Pancreas (tissue), 10 donors: ENCODE measurements at places on chromosomes 1 and 21. TPM values are rescaled to one million over a fixed set of nuclear protein-coding genes. Genes with fewer than 3 reads are reported as not detected.

Gene EMC1
- total RNA-seq = 19.4 TPM

Gene FMN2
- total RNA-seq = 0.56 TPM

DNA sequence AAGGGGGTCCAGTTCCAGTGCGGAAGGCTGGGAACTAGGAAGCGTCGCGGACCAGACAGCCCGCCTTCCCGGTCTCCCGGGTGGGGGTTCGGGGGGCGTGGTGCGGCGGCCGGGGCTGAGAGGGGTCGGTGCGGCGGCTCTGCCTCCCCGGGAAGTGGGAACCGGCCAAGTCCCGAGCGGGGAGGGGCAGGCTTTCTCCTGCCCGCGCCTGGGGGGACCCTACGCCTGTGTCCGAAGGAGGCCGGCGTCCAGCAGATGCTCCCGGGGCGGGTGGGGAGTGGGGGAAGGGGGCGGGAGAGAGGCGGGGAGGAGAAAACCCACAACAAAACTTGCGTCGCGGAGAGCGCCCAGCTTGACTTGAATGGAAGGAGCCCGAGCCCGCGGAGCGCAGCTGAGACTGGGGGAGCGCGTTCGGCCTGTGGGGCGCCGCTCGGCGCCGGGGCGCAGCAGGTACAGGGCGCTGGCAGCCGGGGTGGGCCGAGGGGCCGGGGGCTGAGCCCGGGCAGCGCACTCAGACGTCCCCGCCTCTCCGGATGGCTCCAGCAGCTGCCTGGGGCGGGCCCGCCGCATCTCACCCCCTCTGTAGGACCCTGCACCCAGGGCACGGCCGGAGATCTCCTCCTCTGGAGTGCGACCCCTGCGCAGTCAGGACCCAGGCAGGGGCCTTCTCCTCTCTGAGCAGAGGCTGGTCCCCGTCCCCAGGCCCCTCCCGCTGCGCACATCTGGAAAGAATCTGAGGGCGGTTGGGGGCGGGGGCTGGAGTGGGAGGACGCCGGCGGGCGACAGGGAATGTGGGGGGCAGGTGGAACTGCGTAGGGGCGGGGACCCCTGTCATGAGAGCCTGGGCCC, at the start of gene PODN:
Gene PODN, plus strand, starts transcription at position 355 of the 849 bp plus-strand sequence. CDS start 7,643 bp downstream, outside the sequence.
- no peak within 1 kb of the TSS for H3K27ac ChIP-seq
- peak within 1 kb of the TSS; percentile 15 for H3K4me3 ChIP-seq
- no peaks in the 10 kb centered on the region for H3K27me3 ChIP-seq
- DNase-seq = no peak
- no peaks in the 10 kb centered on the region for H3K4me1 ChIP-seq

DNA sequence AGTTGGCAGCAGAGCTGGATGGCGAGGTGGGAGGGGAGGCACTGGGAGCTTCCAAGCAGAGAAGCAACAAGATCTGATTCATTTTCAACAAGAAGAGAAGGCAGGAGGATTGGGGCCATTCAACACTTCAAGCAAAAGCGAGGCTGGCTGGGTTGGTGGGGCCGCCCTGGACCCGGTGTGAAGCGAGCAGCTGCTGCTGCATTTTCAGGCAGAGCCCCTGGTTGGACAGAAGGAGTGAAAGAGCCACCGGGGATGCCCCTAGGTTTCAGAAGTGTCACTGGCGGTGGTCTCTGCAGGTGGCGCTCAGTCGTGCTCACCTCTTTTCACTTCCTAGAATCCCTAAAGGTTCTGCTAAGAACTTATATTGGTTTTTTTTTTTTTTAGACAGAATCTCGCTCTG, 18.0 kb downstream of the SLC2A7 start:
- H3K4me1 ChIP-seq = no peaks in the 10 kb centered on the region
- H3K36me3 ChIP-seq = no peaks in the 10 kb centered on the region
- DNase-seq = no peak
- H3K27me3 ChIP-seq = no peaks in the 10 kb centered on the region

DNA sequence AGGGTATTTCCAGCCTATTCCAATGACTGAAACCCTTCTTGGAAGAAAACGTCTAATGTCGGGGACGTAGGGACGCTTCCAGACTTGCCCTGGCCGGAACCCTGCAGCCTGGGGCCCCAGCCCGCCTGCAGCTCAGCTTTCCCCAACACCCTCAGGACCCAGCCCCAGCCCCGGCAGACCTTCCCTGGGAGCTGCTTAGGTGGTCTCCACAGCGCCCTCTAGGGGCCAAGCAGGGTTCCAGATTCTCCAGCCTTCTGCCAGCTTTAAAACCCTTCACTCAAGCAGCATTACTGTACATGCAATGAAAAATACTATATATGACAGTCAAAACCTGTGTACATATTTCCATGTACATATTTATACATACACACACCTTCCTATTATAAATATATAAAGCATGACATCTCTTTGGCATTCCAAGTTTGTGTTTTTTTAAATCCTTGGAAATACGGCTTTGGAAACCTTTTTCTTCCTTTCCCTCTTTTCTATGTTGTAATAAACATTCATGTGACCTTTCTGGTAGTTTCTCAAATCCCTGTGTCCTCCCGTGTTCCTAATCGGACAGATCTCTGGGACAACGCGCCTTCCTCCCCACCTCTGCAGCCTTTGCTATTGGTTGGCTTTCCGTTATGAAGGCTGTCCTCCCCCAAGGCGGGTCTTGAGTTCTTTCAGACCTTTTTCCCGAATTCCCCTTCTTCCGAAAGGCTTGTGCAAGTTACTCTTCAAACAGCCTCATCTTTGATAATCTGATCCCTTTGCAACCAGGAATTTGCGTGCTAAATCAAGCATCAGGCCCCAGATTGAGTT, 60.3 kb downstream of the STUM start:
- no peaks in the 10 kb centered on the region for H3K4me1 ChIP-seq
- DNase-seq = peak; percentile 78
- no peaks in the 10 kb centered on the region for H3K36me3 ChIP-seq
- H3K4me3 ChIP-seq = no peak overlapping the region
- H3K27me3 ChIP-seq = no peaks in the 10 kb centered on the region

DNA sequence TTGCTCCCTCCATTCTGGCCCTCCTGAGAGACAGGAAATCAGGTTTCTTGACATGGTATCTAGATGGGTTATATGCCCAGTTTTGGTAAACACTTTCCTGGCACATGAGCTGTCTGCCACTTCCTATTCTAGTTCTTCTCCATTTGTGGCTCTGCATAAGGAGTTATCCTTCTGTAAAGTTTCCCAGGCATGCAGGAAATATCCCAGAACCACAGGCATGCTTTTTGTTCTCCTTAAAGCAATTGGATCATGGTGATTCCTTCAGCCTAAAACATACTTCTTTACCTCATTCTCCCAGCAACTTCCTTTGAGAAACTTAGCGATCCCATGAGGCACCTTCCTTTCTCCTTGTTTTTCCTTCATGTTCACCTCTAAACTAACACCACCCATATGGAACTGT, 199.8 kb downstream of the CRB1 start:
- H3K27ac ChIP-seq = no peak overlapping the region
- H3K36me3 ChIP-seq = no peaks in the 10 kb centered on the region
- no peak overlapping the region for H3K4me3 ChIP-seq

Gene SUSD4
- total RNA-seq = 4.1 TPM

Gene S100A8
- 2.0 TPM for total RNA-seq

Gene RIPK4
- 14.2 TPM for total RNA-seq

GRCh38 chr21:38249256-38249655, 7.5 kb upstream of the KCNJ15 start:
- H3K36me3 ChIP-seq = no peaks in the 10 kb centered on the region
- H3K27ac ChIP-seq = no peak overlapping the region
- no peak overlapping the region for H3K4me3 ChIP-seq

DNA sequence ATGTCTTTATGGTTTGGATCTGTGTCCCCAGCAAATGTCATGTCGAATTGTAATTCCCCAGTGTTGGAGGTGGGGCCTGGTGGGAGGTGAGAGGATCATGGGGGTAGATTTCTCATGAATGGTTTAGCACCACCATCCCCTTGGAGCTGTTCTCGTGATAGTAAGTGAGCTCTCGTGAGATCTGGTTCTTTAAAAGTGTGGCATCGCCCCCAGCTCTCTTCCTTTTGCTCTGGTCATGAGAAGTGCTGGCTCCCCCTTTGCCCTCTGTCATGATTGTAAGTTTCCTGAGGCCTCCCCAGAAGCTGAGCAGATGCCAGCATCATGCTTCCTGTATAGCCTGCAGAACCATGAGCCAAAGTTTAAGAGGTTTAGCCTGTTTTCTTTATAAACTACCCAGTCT, 11.2 kb upstream of the KCNE2 start:
- H3K36me3 ChIP-seq = no peaks in the 10 kb centered on the region
- no peak overlapping the region for H3K4me3 ChIP-seq
- H3K4me1 ChIP-seq = no peaks in the 10 kb centered on the region
- H3K27ac ChIP-seq = no peak overlapping the region
- no peak for DNase-seq

DNA sequence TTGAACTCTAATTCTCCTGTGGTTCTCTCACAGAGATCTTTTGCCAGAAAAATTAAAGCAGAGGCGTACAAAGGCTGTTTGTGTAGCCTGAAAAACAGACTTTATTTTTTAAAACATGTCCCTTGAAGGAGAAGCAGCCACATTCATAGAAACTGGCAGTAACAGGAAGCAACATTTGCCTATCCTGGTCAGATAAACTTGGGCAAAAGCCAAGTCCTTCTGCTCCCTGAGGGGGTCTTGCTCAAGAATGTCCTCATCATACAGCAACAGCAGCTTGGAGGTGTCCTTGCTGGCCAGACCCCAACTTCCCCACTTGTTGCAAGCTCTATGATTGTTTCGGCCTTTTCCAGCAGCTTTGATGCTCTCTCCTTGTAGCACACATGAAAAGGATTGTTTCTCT, 36.3 kb downstream of the MSTO1 start:
- no peak for DNase-seq
- H3K4me1 ChIP-seq = no peaks in the 10 kb centered on the region
- H3K4me3 ChIP-seq = no peak overlapping the region
- H3K36me3 ChIP-seq = no peaks in the 10 kb centered on the region
- no peak overlapping the region for H3K27ac ChIP-seq

DNA sequence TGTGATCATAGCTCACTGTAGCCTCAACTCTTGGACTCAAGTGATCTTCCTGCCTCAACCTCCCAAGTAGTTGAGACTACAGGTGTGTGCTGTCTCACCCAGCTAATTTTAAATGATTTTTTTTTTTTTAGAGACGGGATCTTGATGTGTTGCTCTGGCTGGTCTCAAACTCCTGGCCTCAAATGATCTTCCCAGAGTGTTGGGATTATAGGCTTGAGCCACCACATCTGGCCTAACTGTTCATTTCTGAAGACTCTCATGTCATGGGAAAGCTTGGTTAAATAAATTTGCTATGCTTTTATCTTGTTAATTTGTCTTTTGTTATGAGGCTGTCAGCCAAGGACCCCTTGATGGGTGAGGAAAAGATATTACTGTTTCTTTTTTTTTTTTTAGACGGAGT, 134.0 kb downstream of the MIS18A start:
- no peaks in the 10 kb centered on the region for H3K27me3 ChIP-seq
- no peak overlapping the region for H3K4me3 ChIP-seq
- H3K27ac ChIP-seq = no peak overlapping the region
- DNase-seq = no peak
- no peaks in the 10 kb centered on the region for H3K4me1 ChIP-seq
- H3K36me3 ChIP-seq = no peaks in the 10 kb centered on the region

Gene PEX19
- total RNA-seq = 15.0 TPM

DNA sequence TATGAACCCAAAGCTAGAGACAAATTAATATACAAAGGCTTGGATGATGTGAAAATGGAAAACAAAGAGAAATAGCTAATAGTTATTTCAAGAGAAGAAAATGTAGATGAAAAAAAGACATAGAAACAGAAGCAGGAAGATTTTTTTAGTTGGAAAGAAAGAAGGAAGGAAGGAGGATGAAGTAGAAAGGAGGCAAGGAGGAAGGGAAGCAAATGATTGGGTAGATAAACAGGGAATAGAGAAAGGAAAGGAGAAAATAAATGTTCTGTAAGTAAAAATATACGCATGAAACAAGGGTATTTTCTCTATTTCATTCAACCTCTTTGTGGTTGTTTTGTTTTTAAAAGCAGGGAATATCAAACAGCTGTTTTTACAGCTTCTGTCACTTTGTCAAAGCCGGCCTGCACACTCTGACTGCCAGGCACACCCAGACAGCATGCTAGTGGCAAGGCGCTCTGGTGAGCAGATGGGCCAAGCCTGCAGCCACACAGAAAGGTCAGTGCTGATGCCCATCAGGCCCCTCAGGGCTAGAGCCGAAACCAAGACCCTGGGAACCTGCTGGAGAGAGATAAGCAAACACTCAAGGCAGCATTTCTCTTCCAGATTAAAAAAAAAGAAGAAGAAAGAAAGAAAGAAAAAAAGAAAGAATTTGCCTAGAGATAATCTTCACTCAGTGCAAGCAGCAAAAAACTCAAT, 72.9 kb upstream of the CTTNBP2NL start:
- H3K27me3 ChIP-seq = no peaks in the 10 kb centered on the region
- no peak for DNase-seq
- H3K4me3 ChIP-seq = no peak overlapping the region
- no peaks in the 10 kb centered on the region for H3K36me3 ChIP-seq

DNA sequence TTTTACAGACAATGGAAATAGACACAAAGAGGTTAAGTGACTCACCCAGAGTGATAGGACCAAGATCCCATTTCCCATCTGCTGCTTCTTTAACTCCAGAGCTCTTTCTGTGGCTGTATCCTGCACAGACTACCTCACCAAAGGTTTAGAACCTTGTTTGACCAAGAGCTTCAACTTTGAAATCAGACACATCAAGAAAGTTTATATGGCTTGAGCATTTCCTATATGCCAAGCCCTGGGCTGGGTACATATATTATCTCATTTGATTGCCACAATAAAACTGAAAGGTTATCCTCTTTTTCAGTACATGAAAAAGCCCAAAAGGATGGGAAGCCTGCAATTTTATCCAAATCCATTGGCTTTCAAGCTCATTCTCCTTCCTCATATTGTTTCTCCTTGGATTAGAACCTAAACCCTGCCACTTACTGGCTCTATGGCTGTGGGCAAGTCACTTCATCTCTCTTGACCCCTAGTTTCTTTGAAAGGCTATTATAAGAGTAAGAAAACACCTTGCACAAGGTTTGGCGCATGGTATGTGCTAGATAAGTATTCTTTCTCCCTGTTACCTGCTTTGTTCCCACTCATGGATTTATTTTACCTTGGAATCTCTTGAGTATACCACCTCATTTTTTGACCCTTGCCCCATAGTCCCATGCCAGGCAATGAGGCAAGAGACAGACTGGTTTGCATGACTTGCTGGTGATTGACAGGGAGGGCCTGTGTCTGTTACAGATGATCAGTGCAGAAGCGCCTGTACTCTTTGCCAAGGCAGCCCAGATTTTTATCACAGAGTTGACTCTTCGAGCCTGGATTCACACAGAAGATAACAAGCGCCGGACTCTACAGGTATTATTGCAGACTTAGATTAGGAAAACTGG, 34.5 kb upstream of the KCNQ4 start:
- H3K4me1 ChIP-seq = no peaks in the 10 kb centered on the region
- H3K36me3 ChIP-seq = peaks cover 4% of the 10 kb centered on the region
- H3K27me3 ChIP-seq = no peaks in the 10 kb centered on the region
- H3K4me3 ChIP-seq = no peak overlapping the region

DNA sequence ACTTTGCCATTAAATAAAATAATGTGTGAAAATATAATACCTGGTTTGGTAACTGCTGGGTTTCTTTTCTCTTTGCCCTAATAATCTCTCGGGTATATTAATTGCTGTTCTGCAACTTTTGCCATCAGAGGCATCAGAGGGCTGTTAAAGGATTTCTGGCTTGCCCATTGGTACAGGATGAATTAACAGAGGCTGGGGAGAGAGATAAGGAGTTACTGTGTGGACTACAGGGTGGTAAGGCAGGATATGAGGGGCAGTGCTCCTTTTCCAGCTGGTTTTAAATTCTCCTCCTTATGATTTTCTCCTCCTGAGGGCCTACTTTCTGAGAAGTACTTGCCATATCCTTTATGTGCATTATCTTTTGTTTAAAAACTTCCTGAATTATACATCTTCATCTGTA, 48.3 kb downstream of the FGGY start:
- H3K36me3 ChIP-seq = no peaks in the 10 kb centered on the region
- H3K4me1 ChIP-seq = no peaks in the 10 kb centered on the region
- no peak overlapping the region for H3K4me3 ChIP-seq
- H3K27me3 ChIP-seq = no peaks in the 10 kb centered on the region
- DNase-seq = no peak
- no peak overlapping the region for H3K27ac ChIP-seq

Gene CAPZB
- total RNA-seq = 77.9 TPM

Gene TNFRSF18
- total RNA-seq = 0.32 TPM
